CD8-positive, alpha-beta memory T cell (primary cell): ENCODE measurements at places on chromosomes 7 and 10.

DNA sequence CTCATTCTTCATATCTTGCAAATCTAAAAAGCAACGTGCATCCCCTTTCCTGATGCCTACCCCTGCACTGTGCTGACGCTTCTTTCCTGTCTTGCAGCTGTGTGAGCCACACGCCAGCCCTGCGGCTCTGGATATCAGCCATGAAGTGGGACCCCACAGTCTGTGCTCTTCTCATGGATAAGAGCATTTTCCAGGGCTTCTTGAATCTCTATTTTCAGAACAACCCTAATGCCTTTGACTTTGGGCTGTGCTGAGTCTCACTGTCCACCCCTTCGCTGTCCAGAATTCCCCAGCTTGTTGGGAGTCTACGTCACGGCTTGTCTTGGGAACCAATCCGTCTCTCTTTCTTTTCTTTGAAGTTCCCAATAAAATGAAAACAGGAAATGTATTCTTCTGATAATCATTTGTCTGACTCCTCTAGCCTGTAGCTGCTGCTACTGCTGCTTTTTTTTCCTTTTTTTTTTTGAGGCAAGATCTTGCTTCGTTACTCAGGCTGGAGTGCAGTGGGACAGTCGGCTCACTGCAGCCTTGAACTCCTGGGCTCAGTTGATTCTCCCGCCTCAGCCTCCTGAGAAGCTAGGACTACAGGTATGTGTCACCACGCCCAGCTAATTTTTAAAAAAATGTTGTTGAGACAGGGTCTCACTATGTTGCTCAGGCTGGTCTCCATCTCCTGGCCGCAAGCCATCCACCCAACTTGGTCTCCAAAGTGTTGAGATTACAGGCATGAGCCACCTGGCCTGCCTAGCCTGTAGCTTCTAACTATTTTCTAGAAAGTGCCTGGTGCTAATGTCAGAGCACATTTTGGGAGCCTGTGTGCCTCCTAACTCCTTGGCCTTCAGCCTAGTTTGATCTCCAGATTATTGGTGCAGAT lies 30.3 kb downstream of the GSTO2 start:
- no peak for DNase-seq

- no peak for DNase-seq
Measured at GRCh38 chr7:42020061-42020460, 216.9 kb downstream of the GLI3 start.

DNA sequence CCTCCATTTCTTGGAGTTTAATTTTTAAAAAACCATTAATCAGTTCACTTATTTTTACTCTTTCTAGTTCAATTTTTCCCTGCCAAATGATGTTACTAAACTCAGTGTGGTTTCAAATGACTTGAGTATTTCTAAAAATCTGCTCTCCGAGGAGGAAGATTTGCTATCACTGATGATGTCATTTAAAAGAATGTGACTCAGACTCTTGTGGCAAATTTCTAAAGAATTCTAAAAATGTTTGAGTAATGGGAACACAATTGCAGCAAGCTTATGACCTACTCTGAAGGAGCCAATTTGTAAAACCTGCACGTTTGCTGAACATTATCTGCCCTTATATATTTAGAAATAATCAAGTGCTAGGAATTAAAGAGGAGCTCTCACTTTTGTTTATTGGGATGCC lies 88.6 kb downstream of the SPAG6 start:
- no peak for DNase-seq

- DNase-seq: no peak
Measured at GRCh38 chr7:101241015-101241363, 3.4 kb upstream of the CLDN15 start.

GRCh38 chr10:106053061-106053460 lies 1111.4 kb downstream of the SORCS1 start:
- DNase-seq: no peak

GRCh38 chr10:72058989-72059842 lies 29.1 kb downstream of the SPOCK2 start:
- DNase-seq: no peak
